ENCODE measurements at places on chromosomes 4 and X.

DNA sequence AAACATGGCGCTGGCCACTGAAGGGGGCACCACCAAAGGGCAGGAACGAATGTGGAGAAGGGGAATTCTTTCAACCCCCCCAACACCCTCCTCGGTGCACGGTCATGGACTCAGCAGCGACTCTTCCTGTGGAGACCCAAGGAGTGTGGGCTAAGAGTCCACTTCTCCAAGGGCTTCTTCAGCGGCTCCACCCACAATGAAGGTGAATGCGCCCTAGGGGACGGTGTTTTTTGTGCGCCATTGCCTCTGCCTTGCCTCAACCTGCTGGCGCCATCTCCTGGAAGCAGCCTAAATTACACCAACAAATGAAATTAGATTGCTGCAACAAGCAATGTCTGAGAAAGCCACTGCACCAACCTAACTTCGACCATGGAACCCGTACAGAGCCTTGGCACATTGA lies 169.2 kb upstream of the MAGEB18 start:
- no peak for DNase-seq

GRCh38 chr4:136463941-136464340 lies 1068.4 kb downstream of the PCDH18 start:
- DNase-seq: no peak

DNA sequence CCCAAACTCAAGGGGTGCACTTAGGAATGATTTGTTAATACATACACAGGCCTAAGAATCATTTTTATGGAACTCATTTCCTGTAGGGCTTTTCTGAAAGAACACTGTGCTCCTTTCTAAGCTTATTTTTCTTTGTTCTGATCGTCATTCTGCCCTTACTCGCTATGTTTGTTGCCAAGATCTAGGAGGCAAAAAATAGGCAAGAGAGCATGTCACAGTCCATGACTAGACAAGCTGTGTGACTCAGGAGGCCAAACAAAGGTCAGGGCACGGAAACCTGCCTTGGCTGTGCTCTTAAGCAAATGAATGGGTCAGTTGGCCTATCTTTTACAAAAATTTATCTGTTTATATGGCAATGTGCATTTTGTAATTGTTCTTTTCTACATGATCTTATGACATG lies 42.5 kb upstream of the C1GALT1C1 start:
- DNase-seq: peak; percentile 87

DNA sequence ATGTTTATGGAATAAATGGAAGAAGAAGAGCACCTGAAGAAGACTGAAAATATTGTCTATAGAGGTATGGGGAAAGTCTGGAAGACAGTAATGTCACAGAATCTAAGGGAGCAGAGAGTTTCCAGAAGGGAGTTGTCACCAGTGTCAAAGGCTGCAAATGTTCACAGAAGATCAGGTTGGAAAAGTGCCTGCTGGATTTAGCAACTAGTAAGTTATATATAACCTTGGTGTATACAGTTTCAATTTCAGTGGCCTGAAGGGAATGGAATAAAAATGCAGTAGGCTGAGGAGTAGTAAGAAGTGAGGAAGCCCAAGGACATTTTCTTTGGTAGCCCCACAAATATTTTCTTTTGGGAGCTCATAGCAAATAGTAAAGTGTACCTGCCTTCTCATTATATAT lies 107.2 kb downstream of the SATL1 start:
- no peak for DNase-seq

- no peak for DNase-seq
These were observed 33.9 kb downstream of the VSIG4 start for GRCh38 chrX:66005830-66006449.

GRCh38 chr4:61532336-61533000 lies 332.3 kb downstream of the ADGRL3 start:
- no peak for DNase-seq

GRCh38 chr4:99934891-99935290 lies 11.5 kb downstream of the DNAJB14 start:
- peak; percentile 49 for DNase-seq

DNA sequence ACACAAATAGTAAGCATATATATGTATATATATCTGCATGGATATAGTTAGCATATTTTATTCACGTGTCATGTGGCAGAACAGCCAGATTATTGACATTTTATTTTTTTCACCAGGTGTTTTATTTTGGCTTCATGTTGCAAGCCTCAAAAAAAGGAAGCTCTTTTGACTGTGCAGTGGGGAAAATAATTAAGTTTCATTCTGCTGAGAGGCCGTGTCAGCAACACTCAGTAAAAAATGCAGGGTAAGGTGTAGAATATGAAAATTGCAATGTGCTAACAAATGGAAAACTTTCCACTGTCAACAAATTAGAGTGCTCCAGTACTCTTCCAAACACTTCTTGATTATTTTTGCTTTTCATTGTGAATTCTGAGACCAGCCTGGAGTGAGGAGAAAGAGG lies 511.5 kb downstream of the GLUD2 start:
- DNase-seq: no peak

DNA sequence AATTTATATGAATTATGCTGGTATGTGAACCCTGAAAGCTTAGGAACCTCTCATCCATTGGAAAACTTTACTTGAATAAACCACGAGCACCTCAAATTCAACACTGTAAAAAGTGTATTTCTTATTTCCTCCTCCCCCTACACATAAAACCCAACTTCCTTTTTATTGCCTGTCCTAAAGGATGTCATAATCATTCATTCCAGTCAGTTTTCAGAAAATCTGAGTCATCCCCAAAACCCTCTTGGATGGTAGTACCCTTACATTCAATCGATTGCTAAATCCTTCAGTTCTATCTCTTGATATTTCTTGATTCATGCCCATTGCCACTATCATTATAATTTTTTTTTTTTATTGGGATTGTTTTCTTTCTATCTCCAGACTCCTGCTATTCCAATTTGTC lies 91.1 kb upstream of the ATP8A1 start:
- DNase-seq: no peak

- peak; percentile 97 for DNase-seq
These were observed 70.5 kb downstream of the SEC24D start for GRCh38 chr4:118765399-118765798.
